ENCODE measurements at places on chromosomes 16 and 17. TPM values are rescaled to one million over a fixed set of nuclear protein-coding genes. Genes with fewer than 3 reads are reported as not detected.

KRT23 gene
- 1.3 TPM for total RNA-seq

GRCh38 chr17:72421128-72422092, 300.6 kb downstream of the SOX9 start:
- H3K27ac ChIP-seq: no peak overlapping the region
- H3K36me3 ChIP-seq: no peaks in the 10 kb centered on the region

DNA sequence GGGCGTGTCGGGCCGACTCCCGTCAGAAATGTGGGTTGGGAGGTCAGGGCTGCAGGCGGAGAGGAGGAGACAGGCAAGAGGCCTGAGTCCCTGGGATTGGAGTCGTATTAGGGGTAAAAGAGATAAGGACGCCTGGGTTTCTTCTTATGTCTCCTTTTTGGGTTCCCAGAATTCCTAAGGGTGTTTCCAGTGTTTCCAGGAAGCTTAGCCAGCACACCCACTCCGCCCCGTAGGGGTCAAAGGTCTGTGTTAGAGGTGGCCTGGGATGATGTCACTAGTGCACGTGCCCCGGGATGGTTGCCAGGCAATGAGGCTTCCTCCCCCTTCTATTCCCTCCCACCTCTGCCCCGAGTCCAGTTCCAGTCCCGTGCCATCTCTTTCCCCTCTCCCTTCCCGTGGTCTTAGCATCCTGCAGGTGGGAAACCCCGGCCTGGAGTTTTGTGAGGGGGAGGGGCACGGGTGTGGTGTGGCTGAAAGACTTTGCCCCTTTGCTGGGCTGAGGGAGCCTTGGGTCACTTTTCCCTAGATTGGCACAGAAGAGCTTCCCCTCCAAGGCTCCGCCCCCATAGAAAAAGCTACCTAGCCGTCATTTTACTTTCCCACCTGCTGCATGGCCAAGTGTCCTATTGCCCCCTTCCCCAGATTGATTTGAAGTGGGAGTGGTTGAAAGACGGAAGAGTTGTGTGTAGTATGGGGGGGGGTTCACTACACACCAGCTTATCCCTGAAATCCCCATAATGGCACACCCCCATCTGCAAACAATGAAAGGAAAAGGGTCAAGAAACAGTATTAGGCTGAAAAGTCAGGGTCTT, 2.8 kb downstream of the KDM6B start:
- peak overlapping the region; percentile 99 for H3K27ac ChIP-seq
- peak; percentile 98 for DNase-seq
- H3K36me3 ChIP-seq: no peaks in the 10 kb centered on the region
- H3K4me3 ChIP-seq: peak overlapping the region; percentile 95
- H3K27me3 ChIP-seq: no peaks in the 10 kb centered on the region
- H3K4me1 ChIP-seq: peaks cover 18% of the 10 kb centered on the region

DNA sequence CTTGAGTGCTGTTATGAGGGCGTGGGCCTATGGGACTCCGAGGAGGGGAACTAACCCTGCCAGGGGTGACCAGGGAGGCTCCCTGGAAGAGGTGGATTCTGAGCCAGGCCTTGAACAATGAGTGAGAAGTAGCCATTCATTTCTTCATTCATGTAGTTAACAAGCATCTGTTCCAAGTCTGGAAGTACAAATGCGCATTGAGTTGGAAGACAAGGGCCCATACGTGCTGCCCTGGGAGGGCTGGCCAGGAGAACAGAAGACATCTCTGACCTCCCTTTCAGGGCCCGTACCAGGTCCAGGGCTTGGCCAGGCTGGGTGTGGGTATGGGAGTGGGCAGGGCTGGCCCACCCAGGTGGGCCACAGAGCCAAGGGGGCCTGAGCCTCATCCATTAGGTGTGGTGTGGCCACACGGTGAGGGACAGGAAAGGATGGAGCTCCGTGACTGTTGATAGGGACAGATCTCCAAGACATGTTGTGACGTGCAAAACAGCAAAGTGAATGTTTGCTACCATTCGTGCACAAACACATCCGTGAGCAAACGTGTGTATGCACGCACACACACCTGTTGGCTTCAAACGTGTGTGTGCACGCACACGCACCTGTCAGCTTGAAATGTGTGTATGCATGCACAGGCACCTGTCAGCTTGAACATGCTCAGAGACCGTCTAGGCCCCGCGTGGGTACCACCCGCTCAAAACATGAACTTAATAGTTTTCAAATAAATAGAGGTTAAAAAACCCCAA, 46.8 kb downstream of the ZDHHC7 start:
- DNase-seq: no peak
- no peaks in the 10 kb centered on the region for H3K36me3 ChIP-seq
- H3K27me3 ChIP-seq: no peaks in the 10 kb centered on the region
- no peak overlapping the region for H3K27ac ChIP-seq

GRCh38 chr16:75535901-75536300, at the start of gene CHST5:
Gene CHST5, minus strand, starts transcription at chr16:75536108. Its CDS starts 5,724 bp downstream, at chr16:75530384.
- no peak within 1 kb of the TSS for H3K4me3 ChIP-seq
- H3K27ac ChIP-seq: no peak within 1 kb of the TSS
- DNase-seq: no peak
- H3K4me1 ChIP-seq: no peaks in the 10 kb centered on the region
